ENCODE measurements at places on chromosomes 6 and 20.

DNA sequence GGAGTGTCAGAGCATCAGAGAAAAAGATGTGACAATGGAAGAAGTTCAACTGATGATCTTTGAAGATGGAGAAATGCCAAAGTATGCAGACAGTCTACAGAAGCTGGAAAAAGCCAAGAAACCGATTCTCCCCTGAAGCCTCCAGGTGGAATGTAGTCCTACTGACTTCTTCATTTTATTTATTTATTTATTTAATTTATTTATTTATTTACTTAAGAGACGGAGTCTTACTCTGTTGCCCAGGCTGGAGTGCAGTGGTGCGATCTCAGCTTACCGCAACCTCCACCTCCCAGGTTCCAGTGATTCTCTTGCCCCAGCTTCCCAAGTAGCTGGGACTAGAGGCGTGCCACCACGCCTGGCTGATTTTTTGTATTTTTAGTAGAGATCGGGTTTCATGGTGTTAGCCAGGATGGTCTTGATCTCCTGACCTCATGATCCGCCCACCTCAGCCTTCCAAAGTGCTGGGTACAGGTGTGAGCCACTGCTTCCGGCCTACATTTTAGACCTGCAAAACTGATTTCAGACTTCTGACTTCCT is 2.2 kb upstream of the RPF2 start:
- DNase-seq = no peak

DNA sequence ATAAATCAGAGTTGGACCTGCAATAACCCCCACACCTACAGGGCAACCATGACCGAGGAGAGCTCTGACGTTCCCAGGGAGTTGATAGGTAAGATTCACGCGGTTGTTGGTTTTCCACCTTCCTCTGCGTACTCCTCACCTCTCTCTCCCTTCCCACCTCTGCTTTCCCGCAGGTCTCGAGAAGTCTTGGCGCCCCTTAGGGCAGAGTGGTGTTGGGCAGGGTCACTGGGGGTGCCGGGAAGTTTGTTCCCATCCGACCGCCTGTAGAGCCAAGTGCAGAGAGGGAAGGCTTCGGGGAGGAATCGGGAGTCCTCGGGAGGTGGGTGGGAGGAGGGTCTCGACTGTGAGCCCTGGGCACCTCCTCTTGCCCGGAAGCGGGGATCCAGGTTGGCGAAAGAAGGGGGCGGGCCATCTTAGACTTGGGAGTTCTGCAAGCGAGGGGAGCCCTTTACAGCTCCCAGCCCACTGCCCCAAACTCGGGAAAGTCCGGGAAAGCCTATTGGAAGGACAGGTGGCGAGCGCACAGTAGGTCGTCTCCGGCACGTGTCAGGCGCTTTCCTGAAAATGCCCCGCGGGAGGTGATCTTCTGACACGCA is 672 bp downstream of the CARMIL1 start:
- DNase-seq = peak; percentile 59

DNA sequence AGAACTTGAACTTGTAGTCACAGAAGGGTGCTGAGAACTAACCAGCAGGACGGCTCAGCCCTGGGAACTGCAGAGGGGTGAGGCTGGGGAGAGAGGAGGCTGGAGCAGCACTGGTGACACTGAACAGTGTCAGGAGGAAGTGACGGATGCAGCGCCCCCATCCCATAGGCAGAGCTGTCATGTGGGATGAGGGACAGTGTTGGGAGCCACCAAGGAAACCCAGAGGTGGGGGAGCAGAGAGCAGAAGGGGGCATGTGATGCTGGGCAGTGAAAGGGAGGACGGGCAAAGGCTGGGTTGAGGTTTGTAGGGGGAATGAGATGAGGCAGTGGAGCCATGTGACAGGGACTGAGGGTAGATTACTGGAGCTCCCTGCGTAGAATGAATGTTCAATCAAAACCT is 2.1 kb downstream of the HLA-DPB1 start:
- no peak for DNase-seq

- DNase-seq = no peak
These were observed 611.0 kb upstream of the FLRT3 start for GRCh38 chr20:14948416-14948815.

DNA sequence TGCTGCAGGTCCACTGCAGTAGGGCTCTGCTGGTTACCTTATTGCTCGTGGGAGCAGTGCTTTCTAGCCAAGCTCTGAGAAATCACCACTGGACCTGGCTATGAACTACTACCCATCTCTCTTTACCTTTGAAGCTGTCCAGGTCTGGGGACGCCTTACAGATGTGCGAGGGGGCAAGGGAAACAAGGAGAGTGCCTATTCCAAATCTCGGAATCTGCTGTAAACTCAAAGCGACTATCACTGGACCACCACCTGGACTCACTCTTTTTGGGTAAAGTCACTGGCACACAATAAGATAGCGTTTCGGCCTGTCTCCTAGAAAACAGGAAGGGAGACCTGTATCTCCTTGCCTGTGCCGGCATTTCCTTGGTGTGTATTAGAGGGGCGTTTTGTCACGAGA is 5.3 kb downstream of the NRN1 start:
- DNase-seq = no peak

- DNase-seq = no peak
These were observed 61.3 kb upstream of the EPB41L1 start for GRCh38 chr20:36093025-36093803.
